ENCODE measurements at places on chromosomes 3 and 15. TPM values are rescaled to one million over a fixed set of nuclear protein-coding genes. Genes with fewer than 3 reads are reported as not detected.

COPG1 gene
- total RNA-seq, result 134 TPM

LRRN1 gene
- 0.39 TPM for total RNA-seq

DAZL gene
- total RNA-seq, result 0.18 TPM

LRRC2 gene
- total RNA-seq, result 0.04 TPM

ANKRD63 gene
- total RNA-seq, result not detected

ACTRT3 gene
- total RNA-seq, result 2.5 TPM

C2CD4B gene
- total RNA-seq, result 0.13 TPM

SPTSSB gene
- total RNA-seq, result not detected

DNA sequence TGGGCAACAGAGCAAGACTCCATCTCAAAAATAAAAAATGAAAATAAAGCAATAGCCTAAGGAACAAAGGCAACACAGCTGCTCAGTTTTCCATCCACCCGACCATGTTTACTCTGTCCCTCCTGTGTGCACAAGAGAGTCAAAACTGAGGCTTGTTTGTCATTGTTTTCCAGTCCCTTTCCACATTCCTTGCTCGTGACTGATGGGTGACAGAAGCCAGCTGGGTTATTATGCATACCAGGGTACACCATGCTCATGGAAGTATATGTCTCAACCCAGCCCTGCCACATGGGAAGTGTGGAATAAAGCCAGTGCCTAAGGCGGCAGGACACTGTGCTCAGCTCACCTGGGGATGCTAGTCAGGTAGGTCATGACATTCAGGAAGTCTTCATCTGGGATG lies 49.5 kb downstream of the MCF2L2 start:
- H3K27ac ChIP-seq, result no peak overlapping the region
- no peaks in the 10 kb centered on the region for H3K36me3 ChIP-seq
- no peak for DNase-seq
- H3K4me1 ChIP-seq, result no peaks in the 10 kb centered on the region
- H3K4me3 ChIP-seq, result no peak overlapping the region

DNA sequence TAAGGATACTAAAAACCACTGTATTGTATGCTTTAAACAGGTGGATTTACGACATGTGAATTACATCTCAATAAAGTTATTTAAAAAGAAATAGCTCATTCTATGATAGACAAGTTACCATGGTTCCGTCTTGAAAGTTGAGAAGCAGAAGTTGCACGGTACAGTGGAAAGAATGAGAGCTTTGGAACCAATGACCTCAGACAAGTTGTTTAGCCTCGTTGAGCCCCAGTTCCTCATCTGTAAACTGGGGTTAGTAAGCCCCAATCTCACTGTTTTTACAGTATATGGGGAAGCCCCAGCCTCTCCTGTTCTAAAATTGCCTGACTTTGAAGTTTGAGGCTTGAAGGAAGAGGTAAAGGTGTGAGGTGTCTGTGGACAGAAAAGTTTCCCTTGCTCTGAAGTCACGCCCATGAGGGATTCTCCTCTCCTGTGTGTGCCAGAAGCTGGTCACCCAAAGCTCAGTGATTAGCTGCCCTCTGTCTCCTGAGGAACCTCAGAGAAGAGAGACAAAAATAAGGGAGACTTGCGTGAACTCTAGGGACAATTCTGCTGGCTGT lies 10.0 kb downstream of the CRYGS start:
- H3K4me3 ChIP-seq, result no peak overlapping the region
- H3K27ac ChIP-seq, result no peak overlapping the region
- no peaks in the 10 kb centered on the region for H3K27me3 ChIP-seq
- no peak for DNase-seq
- H3K36me3 ChIP-seq, result no peaks in the 10 kb centered on the region

GRCh38 chr15:40471105-40471807 lies 472 bp downstream of the CHST14 start:
- no peaks in the 10 kb centered on the region for H3K27me3 ChIP-seq
- peaks cover 26% of the 10 kb centered on the region for H3K4me1 ChIP-seq
- H3K4me3 ChIP-seq, result peak overlapping the region; percentile 75
- H3K27ac ChIP-seq, result peak overlapping the region; percentile 54

DNA sequence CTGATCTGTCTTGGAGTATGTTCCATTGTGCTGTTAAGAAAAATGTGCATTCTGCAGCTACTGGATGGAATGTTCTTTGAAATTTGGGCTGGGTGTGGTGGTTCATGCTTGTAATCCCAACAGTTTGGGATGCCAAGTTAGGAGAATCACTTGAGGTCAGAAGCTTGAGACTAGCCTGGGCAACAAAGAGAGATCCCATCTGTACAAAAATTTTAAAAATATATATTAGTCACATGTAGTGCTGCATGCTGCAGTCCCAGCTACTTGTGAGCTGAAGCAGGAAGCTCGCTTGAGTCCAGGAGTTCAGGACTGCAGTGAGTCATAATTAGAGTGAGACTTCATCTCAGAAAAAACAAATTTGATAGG lies 62.8 kb upstream of the PLSCR4 start:
- no peaks in the 10 kb centered on the region for H3K27me3 ChIP-seq
- no peak overlapping the region for H3K4me3 ChIP-seq
- H3K4me1 ChIP-seq, result no peaks in the 10 kb centered on the region
- no peak for DNase-seq

DNA sequence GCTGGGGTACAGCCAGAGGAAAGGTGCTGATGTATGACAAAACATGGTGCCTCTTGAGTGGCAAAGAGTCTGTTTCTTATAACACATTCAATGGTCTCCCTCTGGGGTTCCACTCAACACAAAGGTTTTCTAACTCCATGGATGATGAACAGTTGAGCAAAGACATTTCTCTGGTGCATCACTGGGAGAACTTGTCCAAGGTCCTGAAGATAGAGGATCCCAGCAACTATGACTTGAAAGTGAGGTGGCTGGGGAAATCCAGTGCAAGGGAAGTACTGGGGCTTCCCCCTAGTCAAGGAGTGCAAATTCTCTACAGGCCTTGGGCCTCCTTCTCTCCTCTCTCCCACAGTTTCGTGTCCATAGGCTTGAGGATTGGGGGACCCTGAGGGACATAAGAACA lies 431.1 kb downstream of the WDR72 start:
- no peak overlapping the region for H3K27ac ChIP-seq
- no peaks in the 10 kb centered on the region for H3K36me3 ChIP-seq
- H3K4me1 ChIP-seq, result no peaks in the 10 kb centered on the region
- DNase-seq, result no peak

DNA sequence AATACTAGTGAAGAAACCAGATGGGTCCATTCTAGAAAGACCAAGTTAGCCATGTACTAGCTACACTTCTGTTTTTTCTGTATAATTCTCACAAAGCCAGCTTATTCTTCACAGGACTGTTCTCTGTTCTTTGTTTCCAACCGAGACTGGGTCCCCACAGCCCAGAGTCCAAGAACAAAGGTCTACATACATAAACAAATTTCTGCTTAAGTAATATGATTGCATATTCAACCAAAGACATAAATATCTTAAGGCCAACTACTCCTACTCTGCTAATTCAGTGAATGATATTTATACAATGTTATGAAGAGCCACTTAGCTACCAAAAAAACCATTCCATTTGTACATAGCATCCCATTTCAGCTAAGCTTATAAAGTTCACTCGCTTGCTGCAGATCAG lies 299.8 kb upstream of the CCDC54 start:
- H3K4me3 ChIP-seq, result no peak overlapping the region
- DNase-seq, result no peak
- H3K27ac ChIP-seq, result no peak overlapping the region
- H3K27me3 ChIP-seq, result no peaks in the 10 kb centered on the region

DNA sequence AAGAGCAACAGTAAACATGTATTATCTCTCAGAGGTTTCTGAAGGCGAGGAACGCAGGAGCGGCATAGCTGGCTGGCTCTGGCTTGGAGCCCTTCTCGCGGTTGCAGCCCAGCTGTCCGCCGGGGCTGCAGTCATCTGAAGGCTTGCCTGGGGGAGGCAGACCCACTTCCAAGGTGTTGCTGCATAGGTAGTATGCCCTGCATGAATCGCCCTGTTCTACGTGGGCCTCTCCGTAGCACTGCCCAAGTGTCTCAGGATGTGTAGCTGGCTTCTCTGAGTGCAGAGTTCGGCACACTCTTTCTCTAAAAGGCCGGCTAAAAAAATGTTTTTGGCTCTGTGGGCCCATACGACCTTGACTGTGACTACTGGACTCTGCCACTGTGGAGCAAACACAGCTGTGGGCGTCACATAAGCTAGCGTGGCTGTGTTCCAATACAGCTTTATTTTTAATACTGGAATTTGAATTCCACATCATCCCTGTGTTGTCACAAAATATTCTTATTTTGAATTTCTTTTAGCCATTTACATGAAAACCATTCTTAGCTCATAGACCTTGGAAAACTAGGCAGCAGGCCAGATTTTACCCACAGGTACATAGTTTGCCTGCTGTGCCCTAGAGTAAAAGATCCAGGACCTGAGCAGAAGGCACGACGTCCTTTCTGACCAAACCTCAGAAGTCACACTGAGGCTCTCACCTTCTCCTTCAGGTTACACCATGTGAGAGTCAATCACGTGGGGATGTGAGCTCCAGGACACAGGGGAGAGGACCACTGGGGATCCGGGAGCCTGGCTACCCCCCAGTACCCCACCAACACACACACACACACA lies 55.9 kb downstream of the PGPEP1L start:
- no peaks in the 10 kb centered on the region for H3K27me3 ChIP-seq
- H3K4me3 ChIP-seq, result no peak overlapping the region
- no peak overlapping the region for H3K27ac ChIP-seq

- H3K27ac ChIP-seq, result no peak overlapping the region
- H3K27me3 ChIP-seq, result no peaks in the 10 kb centered on the region
- H3K4me1 ChIP-seq, result peaks cover 38% of the 10 kb centered on the region
- H3K4me3 ChIP-seq, result no peak overlapping the region
Measured at GRCh38 chr15:79965846-79966630, 5.0 kb downstream of the BCL2A1 start.

DNA sequence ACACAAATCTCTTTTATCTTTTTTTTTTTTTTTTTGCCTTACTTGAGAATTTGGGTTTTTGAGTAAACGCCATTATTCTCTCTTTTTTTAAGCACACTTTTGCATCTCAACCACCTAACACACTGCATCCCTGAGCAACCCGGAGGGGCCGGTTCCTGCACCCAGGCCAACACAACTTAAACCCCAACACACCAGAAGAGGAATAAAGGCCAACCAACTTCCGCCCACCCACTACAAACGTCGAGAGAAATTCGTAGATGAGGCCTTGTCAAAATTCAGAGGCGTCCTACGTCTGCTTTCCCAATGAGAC lies 389 bp upstream of the CCNB2 start:
- H3K36me3 ChIP-seq, result no peaks in the 10 kb centered on the region
- peak overlapping the region; percentile 78 for H3K4me3 ChIP-seq
- DNase-seq, result no peak
- peaks cover 11% of the 10 kb centered on the region for H3K4me1 ChIP-seq
- H3K27ac ChIP-seq, result peak overlapping the region; percentile 77
- no peaks in the 10 kb centered on the region for H3K27me3 ChIP-seq

- H3K27me3 ChIP-seq, result no peaks in the 10 kb centered on the region
- no peaks in the 10 kb centered on the region for H3K36me3 ChIP-seq
- H3K27ac ChIP-seq, result no peak overlapping the region
- H3K4me1 ChIP-seq, result no peaks in the 10 kb centered on the region
- no peak overlapping the region for H3K4me3 ChIP-seq
Measured at GRCh38 chr15:29124581-29125381, 144.8 kb downstream of the NSMCE3 start.

GRCh38 chr3:58048301-58048700 lies 40.1 kb downstream of the FLNB start:
- DNase-seq, result no peak
- no peaks in the 10 kb centered on the region for H3K27me3 ChIP-seq
- H3K4me1 ChIP-seq, result no peaks in the 10 kb centered on the region
- no peak overlapping the region for H3K4me3 ChIP-seq
- no peak overlapping the region for H3K27ac ChIP-seq

- H3K4me1 ChIP-seq, result no peaks in the 10 kb centered on the region
- no peaks in the 10 kb centered on the region for H3K36me3 ChIP-seq
- H3K4me3 ChIP-seq, result no peak overlapping the region
Measured at GRCh38 chr3:54736459-54736858, 191.4 kb downstream of the LRTM1 start.

DNA sequence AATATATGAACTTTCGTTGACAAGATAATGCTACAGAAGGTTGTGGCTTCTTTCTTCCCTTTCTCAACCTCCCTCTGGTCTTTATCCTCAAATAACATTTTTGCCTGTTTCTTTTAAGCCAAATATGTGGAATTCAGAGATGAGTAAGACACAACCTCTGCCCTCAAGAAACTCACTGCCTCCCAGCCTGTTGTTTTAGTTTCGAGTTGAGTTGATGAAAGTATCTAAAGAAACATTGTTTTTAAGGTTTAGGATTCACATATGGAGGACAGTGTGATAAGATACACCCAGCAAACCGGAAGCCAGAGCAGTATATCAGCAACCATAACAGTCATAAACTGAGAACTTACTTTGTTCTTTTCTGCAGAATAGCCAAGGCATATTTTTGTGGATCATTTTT lies 218.6 kb downstream of the THSD4 start:
- H3K27ac ChIP-seq, result no peak overlapping the region
- H3K27me3 ChIP-seq, result no peaks in the 10 kb centered on the region
- no peak for DNase-seq
- H3K4me1 ChIP-seq, result no peaks in the 10 kb centered on the region
- no peaks in the 10 kb centered on the region for H3K36me3 ChIP-seq
- no peak overlapping the region for H3K4me3 ChIP-seq

GRCh38 chr3:102673271-102674115 lies 238.7 kb downstream of the ZPLD1 start:
- no peak overlapping the region for H3K4me3 ChIP-seq
- no peaks in the 10 kb centered on the region for H3K4me1 ChIP-seq
- peak; percentile 12 for DNase-seq
- H3K27ac ChIP-seq, result no peak overlapping the region

DNA sequence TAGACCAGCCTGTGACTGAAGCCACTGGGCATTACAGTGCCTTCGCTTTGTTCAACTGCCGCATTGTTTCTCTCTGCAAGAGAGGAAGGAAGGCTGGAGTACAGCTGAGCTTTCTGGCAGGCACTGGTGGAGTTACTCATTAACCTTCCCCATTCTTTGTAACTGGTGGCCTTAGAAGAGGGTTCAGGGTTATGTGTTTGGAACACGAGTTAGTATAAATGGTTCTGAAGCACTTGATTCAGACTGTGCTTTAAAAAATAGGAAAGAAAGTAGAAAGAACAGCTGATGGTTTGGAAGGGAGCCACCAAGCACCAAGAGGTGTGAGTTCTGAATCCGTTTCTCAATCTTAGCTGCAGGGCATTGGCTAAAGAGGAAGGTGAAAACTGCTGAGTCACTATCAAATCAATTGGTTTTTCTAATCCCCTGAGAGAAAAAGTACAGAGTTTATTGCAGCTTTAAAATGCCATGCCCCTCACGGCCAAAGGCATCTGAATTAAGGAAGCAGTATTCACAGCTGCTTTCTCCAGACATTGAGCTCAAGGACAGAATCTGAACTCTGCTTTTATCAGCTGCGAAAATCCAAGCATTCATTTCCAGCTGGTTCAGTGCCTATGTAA lies 3.6 kb downstream of the HGD start:
- no peak for DNase-seq
- no peaks in the 10 kb centered on the region for H3K4me1 ChIP-seq
- no peaks in the 10 kb centered on the region for H3K27me3 ChIP-seq

- H3K36me3 ChIP-seq, result peaks cover 25% of the 10 kb centered on the region
- peak; percentile 6 for DNase-seq
- no peaks in the 10 kb centered on the region for H3K27me3 ChIP-seq
- peak overlapping the region; percentile 58 for H3K27ac ChIP-seq
Measured at GRCh38 chr3:56754741-56755417, 46.9 kb downstream of the ARHGEF3 start.

GRCh38 chr3:137709011-137709601 lies 55.0 kb upstream of the SOX14 start:
- no peaks in the 10 kb centered on the region for H3K27me3 ChIP-seq
- no peak overlapping the region for H3K4me3 ChIP-seq
- DNase-seq, result no peak
- no peak overlapping the region for H3K27ac ChIP-seq

- no peaks in the 10 kb centered on the region for H3K36me3 ChIP-seq
- DNase-seq, result no peak
- H3K27me3 ChIP-seq, result no peaks in the 10 kb centered on the region
- H3K4me3 ChIP-seq, result no peak overlapping the region
Measured at GRCh38 chr3:101976473-101976872, 127.2 kb downstream of the NFKBIZ start.

Data from CD8-positive, alpha-beta memory T cell (primary cell).